H1 (cell line): ENCODE measurements at places on chromosomes 4 and X.

DNA sequence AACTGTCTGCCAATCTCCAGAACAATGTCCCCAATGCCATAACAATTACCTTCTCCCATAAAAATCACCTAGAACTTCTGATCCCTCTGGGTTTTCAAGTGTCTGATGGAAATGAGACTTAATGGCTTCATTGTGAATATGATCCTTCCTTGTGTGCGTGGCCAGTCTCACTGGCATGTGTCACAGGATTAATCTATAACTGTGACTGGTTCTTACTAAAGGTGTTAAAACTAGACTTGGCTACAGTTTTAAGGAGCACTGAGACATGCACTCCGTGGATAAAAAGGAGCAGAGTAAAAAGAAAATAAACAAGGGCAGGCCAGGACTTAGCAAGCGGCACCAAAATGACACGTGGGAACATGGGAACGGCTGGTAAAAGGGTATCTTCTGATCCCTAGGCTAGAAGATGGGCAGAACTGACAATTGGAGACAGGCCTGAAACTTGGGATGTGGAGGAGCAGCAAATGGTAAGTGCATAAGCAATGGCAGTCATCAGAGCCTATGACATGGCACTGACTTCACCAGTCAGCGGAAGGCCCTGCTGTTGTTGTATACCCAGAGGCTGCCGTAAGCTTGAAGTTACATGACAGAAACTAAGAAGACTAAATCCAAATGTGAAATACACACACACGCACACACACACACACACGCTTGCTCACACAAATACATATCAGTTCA, 256.6 kb upstream of the NOCT start:
- no peak for DNase-seq

- no peak for DNase-seq
These were observed 62.4 kb downstream of the TMEM165 start for GRCh38 chr4:55458164-55458563.

DNA sequence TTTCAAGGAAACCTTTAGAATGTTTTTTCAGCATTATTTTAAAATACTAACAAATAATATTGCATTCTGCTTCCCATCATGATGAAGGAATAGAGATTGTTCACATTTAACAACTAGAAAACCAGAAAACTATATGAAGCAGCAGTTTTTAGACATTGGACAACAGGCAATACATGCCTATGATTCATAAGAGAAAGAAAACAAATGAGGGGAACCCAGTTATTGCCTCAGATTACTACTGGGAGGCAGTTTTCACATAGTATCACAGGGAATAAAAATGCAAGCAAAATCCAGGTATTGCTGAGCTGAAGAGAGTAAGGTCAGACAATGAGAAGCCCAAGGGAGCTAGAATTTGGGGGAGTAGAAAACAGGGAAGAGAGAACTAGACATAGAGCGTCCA, 373.6 kb downstream of the MAPK10 start:
- DNase-seq: no peak

DNA sequence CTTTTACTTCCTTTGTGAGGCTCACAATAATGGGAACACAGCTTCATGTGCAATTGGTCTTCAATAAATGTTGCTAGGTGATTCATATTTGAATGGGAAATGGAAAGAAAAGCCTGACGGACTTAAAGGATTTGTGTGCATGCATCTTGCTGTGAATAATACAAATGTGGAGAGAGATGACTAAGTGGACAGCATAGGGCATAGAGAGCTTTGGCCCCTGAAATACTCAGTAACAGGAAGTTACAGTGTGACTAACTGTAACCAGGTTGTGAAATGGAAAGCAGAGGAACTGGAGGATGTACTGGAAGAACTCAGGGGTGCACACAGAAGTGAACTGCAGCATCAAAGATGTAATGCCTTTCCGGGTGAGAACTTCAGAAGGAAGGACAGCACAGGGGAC, 206.7 kb downstream of the MGST2 start:
- no peak for DNase-seq

DNA sequence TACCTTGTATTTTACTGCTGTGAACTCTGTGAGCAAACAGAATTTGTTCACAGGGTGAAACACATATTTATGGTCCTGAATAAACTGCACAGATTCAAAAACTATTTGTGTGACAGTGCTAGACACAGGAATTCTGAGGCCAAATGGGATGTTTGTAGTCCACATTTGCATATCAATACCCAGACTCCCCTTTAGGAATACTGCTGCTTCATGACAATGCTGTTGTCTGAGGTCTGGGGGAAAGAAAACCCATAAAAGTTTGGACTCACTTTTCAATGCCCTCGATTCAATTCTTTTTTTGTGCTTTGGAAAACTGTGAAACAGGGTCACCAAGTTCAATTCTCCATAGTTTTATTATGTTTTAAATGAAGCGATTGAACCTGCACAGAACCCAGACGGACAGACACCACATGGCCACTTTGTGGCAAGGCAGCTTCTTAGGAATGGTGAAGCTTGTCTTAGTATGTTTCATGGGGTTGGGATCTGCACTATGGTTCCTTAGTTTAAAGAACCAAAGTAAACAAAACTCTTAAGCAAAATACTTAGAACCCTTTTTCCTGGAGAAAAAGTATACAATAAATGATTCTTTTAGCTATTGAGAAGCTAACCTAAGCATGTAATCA, 92.3 kb upstream of the MAD2L1 start:
- no peak for DNase-seq
